H7 (cell line): ENCODE measurements at places on chromosomes 7 and 10. TPM values are rescaled to one million over a fixed set of nuclear protein-coding genes. Genes with fewer than 3 reads are reported as not detected.

The LLCFC1 gene
- total RNA-seq, result not detected in 2 replicates

The LIPK gene
- total RNA-seq, result not detected in 2 replicates

The TRIM56 gene
- 6.1 and 8.9 TPM in 2 replicates for total RNA-seq

The SEMA4G gene
- 3.4 and 8.2 TPM in 2 replicates for total RNA-seq

The CRHR2 gene
- total RNA-seq, result not detected in 2 replicates
